ENCODE measurements at places on chromosomes 1 and 21.

DNA sequence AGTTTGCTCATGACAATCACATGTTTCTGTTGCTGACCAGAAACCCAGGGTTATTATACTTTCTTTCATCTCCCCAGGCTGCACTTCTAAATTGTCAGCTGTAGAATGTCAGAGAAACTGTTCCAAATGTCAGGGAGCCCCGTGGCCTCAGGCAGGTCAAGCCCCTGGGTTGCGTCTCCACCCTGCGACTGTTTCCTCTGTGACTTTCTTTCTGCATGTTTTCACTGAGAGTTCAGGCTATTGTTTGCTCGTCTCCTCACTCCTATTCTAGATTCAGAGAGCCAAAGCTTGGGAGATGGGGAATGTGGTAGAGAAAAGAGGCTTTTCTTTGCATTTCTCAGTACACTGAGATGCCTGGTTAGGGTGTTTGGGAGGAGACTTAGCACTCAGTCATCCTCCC, 97.4 kb downstream of the CENPF start:
- DNase-seq = no peak

DNA sequence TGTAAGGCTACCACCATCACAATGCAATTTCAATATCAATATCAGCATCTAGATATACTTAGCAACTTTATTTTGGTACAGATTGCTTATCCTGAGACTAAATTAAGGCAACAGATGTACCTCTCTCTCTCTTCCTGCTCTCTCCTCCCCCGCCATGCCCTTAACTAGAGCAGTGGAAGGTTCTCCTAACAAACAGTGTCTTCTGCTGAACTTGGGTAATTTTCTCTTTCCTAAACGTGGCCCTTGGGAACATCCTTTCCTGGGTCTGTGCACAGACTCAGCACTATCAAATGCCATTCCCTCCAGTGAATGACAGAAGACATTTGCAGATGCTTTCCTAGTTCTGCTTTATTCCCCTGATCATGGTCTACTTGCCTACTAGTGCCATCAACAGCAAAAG, 85.6 kb upstream of the TTC39A start:
- DNase-seq = no peak

- no peak for DNase-seq
These were observed 45.4 kb downstream of the GRHL3 start for GRCh38 chr1:24364605-24364974.

GRCh38 chr1:65175171-65176055, 27.4 kb downstream of the AK4 start:
- DNase-seq = no peak

- DNase-seq = no peak
These were observed 4.5 kb downstream of the TMEM125 start for GRCh38 chr1:43274125-43274803.

DNA sequence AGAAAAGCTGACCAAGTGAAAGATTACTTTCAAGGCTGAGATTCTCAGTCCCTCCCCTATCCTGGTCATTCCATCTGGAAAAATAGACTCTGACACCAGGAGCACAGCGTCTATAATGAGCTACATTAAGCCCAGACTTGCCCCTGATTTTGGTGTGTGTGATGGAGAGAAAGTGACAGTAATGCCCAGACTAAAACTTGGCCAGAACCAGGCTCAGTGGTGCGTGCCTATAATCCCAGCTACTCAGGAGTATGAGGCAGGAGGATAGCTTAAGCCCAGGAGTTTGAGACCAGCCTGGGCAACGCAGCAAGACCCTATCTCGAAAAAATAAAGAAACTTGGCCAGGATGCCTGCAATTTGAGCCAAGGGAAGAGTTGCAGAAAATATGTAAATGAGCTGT, 15.9 kb downstream of the PLEKHA6 start:
- DNase-seq = no peak

GRCh38 chr21:19461481-19462205, 1058.1 kb upstream of the TMPRSS15 start:
- DNase-seq = no peak

DNA sequence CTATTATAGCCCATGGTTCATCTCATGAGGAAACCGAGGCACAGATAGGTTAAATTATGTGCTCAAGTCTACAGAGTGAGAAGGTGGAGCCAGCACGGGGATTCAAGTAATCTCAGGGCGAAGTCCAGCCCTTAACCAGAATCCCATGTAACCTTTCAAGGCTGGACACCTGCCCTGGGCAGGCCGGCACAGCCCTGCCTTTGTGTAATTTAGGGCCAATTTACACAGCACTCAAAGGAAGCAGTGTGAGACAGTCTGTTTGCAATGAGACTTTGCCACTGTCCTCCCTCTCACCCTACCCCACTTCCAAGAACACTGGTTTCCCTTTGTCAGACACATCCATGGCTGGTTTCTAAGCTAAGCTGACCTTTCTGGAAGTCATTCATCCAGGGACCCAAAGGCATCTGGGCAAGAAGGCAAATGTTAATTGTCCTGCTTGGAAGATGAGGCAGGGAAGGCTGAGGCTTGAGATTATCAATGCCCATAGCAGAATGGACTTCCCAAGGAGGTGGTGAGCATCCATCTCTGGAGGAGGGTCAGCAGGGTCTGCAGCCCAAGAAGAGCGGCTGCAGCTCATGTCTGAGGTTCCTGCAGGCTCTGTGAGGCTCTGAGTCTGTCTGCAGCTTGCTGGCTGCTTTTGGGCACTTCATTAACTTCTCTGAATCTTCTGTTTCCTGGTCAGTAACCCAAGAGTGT, 159.2 kb downstream of the TRABD2B start:
- DNase-seq = no peak

DNA sequence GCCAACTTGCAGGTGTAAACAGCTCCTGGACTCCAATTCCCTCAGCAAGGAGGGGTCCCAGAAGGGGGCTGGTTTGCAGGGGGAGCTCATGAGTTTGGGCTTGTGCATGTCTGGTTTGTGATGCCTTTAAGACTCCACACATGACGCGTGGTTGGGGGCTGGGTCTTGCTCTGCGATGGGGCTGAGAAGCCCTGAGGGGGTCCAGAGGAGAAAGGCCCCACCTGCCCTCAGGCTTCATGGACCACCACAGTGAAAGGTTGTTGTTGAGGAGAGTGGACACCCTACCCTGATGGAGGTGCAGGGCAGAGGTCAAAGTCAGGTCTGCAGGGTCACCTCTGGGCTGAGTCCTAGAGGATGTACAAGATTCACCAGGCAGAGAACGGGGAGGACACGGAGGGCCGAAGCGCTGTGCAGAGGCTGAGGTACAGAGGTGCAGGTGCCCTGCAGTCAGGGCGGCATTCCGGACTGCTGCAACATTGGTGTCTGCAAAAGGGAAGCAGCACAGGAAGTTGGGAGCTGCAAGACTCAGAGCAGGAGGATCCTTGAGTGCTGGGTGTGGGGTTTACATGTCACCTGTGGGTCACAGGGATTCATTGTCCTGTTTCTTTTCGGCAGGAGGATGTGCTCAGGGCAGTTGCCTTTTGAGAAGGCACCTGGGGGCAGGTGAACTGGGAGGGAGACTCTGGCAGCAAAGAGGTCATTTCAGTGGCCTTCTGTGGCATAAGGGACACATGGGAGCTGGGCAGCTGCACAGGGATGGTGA, 399.4 kb downstream of the PTPRU start:
- DNase-seq = no peak

DNA sequence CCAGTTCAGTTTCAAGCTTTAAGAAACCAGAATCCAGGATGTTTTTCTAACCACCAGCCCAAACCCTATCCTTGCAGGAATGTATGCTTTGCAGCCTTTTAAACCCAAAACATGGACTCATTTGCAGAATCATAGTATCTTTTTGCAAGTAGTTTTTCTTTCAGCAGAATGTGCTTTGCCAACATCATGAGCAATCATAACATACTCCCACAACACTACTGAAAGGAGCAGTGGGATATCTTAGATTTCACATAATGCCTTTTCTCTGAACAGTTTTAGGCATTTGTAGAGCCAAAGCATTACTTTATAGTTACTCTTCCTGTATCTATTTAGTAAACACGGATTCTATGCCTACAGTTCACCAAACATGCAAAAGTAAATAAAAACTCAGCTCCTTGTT, 10.0 kb upstream of the SH2D2A start:
- DNase-seq = no peak

GRCh38 chr1:11453742-11454491, 25.0 kb upstream of the DISP3 start:
- no peak for DNase-seq

DNA sequence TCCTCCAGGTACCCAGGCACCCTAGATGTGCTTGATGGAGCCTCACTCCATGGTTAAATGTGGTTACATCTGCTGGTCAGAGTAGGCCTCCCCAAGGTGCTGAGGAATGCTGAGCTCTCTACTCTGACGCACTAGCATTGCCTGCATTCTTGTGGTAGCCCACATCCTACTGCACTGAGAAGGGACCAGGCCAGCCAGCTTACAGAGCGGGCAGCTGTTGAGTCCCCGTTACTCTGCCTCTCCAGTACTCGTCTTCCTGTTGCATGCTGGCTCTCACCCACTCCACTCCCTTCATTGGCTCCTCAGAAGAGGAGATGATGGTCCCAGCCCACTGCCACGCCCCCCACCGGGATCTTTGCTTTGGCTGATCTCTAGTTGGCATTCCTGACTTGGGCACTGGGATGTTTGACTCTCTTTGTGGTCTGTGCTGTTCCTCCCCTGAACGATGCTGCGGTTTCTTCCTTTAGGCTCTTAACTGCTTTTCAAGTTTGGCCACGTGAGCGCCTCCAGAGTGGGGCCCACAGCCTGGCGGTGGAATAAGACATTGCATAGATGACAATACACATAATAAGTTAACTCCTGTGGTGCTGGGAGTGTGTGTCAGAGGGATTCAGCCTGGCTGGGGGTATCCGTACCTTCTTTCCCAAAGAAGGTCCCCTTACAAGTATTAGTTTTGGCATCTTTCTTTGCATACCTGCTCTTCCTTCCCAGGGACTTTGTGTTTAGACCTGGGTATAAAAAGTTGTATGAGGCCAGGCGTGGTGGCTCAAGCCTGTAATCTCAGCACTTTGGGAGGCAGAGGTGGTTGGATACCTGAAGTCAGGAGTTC, 18.6 kb downstream of the AZIN2 start:
- peak; percentile 96 for DNase-seq

DNA sequence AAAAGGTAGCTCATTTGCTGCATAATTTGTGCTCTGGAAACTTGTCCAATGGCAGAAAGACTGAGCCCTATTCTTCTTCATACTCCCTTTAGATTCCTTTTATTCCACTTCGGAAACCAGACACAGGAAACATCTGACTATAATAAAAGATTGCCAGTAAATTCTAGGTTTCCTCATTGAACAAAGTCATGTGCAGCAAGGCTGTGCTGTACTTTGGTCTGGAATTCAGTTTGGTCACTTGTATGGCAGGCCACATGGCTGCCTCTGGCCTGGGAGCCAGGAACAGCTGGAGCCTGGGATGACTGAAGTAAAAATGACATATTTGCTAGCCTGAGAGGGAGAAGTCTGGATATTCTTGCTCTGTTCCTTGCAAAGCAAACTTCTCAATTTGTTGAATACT, 79.6 kb downstream of the ST3GAL3 start:
- DNase-seq = no peak

DNA sequence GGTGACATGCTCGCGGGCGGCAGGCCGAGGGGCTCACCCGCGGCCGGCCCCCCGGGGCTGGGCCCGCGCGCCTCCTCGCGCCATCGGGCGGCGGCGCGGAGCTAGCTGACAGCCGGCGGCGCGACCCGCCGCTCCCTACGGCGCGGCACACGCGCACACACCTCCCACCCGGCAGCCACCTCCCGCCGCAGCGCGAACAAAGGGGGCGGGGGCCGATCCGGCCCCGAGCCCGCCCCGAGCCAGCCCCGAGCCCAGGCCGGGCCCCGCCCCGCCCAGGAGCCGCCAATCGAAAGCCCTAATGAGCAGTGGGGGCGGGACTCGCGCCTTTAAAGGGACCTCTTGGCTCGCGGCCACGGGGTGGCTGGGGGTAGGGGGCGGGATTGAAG, at the start of gene KIF21B:
Gene KIF21B, minus strand, starts transcription at position 198 of the 386 bp plus-strand sequence. CDS start 331 bp downstream, outside the sequence.
- DNase-seq = peak; percentile 84

- DNase-seq = no peak
These were observed 34.6 kb downstream of the TMEM51 start for GRCh38 chr1:15188130-15188524.

DNA sequence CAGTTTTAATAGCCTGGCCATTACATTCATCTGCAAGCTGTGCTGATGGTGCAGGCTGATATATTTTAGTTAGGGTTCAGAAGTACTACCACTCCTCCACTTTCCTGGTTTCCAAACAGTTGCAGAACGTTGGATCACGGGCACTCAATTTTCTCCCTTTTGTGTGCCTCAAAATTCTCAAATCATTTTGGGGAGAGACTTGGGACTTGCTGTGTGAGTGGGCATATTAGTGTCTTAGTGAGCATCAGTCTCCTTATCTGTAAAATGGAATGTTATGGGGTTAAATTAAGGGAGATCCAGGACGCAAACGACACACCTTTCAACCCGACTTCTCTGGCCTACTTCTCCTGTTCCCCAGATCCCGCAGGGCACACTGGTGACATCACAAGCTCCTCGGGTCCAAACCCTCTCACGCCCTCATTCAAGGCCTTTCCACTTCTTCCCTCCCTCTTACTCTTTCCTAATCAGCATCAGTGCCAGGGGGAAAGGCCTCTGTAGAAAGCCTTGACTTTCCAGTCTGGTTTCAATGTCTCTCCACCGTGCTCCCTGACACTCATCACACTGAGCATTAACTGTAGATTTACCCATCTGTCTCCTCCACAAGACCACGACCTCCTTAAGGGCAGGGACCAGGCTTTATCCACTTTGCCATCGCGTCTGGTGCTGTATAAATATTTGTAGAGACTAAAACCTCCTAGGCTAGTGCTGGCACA, 1.2 kb downstream of the PIGP start:
- DNase-seq = no peak

- DNase-seq = no peak
These were observed 27.2 kb downstream of the OVAAL start for GRCh38 chr1:180585994-180586359.

DNA sequence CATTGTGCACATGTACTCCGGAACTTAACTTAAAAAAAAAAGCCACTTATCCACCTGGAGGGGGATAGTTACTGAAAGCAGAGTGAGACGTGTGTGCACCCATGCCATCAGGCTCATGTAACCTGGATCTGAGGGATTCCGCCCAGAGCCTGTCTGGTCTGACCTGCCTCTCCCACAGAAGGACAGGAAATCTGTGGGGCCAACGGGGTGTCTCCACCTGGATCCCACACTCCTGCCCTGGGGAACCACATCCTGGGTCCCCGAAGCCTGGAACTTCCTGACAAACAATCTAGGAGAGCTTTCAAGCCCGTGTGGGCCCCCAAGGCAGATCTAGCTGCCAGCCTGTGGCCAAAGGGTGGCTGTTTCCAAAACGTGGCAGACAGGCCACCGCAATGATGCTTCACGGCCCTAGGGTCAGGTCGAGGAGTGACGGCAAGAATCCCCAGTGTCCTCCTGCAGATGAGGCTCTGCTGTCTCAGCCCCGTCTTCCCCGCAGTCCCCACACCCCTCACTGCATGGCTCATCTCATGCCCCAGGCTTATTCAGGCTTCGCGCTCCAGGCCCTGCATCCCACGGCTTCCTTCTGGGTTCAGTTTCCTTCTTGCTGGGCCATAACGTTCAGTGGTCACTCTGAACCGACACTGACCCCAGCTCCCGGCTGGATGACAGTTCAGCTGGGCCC, 21.0 kb upstream of the PCBP3 start:
- DNase-seq = no peak

- DNase-seq = no peak
These were observed 215.7 kb upstream of the FGGY start for GRCh38 chr1:59081181-59081580.
